ENCODE measurements at places on chromosomes 16 and 17.

DNA sequence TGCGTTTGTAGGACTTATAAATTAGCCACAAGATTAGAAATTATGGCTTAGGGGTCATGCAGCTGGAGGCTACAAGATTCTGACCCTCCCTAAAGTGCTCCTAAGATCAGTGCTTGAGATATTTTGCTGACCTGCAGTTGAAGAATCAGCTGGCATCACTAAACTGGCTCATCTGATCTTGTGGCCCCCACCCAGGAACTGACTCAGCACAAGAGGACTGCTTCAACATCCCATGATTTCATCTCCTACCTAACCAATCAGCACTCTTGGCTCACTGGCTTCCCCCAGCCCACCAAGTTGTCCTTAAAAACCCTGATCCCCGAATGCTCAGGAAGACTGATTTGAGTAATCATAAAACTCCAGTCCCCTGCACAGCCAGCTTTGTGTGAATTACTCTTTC lies 86.4 kb upstream of the ERCC4 start:
- DNase-seq = no peak

DNA sequence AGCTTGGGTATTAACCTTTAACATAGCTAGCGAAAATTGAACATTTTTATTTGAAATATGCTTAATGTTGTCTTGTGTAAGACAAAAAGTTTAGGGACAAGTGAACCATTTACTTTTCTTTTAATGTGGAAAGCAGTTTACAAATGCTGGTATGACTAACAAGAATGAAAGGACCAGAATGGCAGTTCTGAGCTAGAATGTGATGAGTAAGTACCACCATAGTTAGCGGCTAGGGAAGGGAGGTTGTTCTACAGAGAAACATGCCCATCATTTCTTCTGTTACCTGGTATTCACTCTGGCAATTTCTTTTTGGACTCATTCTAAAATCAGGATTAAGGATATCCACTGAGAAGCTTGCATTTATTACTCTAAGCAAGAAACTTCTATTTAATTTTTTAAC lies 121.1 kb downstream of the WWOX start:
- DNase-seq = no peak

DNA sequence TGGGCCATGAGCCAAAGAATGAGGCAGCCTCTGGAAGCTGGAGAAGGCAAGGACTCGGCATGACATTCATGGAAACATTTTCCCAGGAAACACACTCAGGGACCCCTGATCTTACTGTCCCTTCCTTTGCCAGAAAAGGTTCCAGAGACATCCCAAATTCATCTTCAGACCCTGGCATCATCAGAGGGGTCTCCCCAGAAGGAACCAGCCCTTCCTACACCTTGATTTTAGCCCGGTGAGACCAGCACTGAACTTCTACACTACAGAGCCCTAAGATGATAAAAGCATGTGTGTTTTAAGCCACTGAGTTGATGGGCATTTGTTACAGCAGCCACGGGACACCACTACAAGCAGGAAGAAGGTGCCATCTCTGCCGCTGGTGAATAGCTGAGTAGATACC lies 262.3 kb downstream of the C16orf95 start:
- DNase-seq = no peak

DNA sequence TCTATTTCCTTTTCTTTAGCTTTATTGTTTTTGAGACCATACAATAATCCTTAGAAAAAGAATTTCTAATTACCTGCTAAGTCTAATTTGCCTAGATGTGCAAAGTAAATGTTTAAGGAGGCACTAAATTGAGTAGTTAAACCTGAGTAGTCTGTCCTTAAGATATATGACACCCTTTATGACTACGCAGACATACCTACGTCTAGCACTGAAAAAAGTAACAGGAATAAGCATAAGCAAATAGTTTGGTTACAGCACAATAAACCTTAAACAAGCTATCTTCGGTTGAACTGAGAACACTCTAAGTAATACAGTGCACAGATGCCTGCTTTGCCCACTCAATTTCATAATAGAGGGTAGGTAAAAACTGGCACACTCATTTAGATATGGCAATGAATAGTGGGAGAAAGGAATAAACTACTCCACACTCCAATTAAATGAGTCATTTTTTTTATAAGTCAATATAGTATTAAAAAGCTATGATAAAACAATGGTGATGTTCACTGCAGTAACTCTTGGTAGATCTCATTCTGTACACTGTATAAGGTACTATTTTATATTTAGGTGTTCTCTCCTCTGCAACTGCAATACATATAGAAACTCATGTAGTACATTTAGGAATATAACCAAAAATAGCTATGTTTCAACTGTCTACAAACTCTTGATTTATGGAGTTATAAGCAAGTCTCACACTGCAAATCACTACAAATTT lies 19.7 kb upstream of the INTS2 start:
- DNase-seq = no peak

- DNase-seq = no peak
Observed at GRCh38 chr17:63926164-63926563, 6.0 kb downstream of the CD79B start.

- DNase-seq = no peak
Observed at GRCh38 chr17:28497931-28498330, 8.2 kb upstream of the FOXN1 start.

All from Panc1 (cell line).